T-helper 2 cell (primary cell): ENCODE measurements at places on chromosomes 1 and 21.

GRCh38 chr1:111735321-111735720 is 3.9 kb downstream of the INKA2 start:
- no peak for DNase-seq

GRCh38 chr1:207863893-207864535 is 46.9 kb downstream of the CD34 start:
- peak; percentile 90 for DNase-seq

DNA sequence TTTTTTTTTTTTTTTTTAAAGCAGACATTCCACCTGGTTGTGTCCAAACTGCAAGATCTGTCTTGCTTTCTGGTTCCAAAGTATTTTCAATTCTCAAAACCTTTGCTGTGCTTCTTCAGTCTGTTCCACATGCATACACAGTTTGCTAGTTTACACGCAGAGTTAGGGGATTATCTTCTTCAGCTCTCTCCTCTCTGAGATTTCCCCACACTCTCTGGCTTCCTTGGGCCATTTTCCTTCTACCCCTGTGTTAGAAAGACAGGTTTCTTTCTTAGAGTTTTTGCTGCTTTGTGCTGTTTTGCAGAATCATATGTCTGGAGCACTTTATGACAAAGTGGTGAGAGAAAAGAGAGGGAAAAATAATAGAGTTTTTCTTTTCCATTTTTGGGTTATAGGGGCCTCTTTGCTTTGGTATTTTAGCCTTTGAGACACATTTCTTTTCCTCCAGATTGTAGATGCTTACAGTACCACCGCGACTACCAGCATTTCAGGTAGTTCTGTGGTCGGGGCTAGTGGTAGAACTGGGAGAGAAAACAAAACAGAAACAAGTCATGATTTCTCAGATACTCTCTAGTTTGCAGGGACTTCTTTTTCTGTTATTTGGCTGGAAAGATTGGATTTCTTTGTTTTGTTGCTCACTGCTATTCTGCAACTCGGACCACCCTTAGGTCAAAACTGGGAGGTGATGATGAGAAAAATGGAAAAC is 66.3 kb downstream of the RABGAP1L start:
- no peak for DNase-seq

DNA sequence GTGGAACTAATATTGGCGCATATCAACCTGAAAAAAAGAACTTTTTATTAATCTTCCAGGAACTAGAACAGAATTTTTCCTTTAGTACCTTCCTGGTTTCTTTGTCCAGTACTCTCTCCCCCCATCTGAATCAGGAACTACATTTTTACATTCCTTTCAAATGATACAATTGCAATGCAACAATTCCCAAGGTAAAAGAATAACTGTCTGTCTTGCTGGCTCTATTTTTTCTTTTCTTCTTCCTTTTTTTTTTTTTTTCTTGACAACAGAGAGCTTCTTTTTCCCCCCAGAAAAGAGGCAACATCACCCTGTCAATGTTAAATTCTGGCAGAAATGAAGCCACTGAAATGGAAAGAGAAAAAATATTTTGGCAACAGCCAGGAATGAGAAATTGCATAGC is 4.5 kb upstream of the CD101 start:
- no peak for DNase-seq

DNA sequence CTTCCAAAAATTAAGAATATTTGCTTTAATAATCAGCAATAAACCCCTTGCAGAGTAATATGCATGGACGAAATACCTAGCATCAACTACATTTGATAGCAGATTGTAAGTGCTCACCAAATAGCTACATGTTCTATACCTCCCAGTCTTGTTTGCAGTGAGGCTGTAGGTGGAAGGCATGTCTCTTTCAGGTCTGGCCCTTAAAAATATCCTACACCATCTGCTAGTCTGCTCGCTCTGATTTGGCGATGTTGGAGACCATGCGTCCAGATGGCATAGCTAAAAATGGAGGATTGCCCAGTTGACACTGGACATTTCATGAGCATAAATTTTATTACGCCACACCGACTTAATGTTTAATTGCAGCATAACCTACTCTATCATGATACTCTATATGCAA is 47.1 kb downstream of the SSX2IP start:
- no peak for DNase-seq

- DNase-seq = peak; percentile 51
Observed at GRCh38 chr1:207364614-207365013, 43.1 kb downstream of the CD55 start.

DNA sequence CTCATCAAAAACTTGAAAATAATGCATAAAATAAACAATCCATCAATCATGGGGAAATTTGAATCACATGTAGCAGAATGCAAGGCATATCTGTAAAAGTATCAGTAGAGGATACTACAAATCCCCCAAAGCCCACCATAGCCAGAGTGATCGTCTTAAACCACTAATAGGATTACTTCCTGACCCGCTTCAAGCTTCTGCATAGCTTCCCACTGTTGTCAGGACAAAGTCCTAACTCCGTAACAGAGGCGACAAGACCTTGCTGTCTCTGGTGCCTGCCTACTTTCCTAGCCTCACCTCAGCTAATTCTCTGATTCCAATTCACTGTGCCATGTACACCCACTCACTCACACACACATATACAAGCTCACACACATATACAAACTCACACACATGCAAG is 161.2 kb upstream of the NFIA start:
- no peak for DNase-seq

DNA sequence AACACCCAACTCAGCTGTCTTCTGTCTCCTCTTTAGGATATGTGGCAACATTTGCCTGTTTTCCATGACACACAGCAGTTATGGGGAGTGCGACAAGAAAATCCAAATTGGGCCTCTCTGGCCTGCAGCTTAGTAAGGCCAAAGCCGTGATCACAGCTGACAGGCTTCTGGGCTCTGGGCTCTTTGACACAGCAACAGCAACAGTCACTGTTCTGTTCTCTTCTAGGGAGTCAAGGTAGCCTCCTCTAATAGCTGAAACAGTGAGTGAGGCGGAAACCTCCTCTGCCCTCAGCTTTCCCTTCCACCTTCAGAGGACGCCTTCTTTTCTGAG is 19.0 kb downstream of the CLCA1 start:
- no peak for DNase-seq

- DNase-seq = no peak
Observed at GRCh38 chr1:14282707-14283106, 315.8 kb upstream of the KAZN start.

DNA sequence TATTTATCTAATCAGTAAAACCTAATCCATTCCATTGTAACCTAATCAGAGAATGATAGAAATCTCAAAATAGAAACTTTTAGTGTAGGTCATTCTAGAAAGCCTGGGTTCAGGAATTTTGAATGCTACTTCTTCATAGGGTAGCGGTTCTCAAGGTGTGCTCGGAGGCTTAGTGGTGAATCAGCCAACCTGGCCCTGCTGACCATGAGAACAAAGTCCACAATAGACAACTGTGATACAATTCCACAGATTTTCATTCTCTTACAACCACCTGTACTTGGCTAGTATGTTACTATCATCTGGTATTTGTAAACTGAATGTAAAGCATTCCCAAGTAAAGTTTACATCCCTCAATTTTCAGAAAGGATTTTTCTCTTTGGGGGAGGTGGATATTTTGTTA is 7.5 kb upstream of the PUM1 start:
- DNase-seq = no peak

GRCh38 chr1:117098287-117098890 is 23.2 kb downstream of the TRIM45 start:
- DNase-seq = no peak

- no peak for DNase-seq
Observed at GRCh38 chr1:182718311-182718710, 33.9 kb upstream of the RGS8 start.

DNA sequence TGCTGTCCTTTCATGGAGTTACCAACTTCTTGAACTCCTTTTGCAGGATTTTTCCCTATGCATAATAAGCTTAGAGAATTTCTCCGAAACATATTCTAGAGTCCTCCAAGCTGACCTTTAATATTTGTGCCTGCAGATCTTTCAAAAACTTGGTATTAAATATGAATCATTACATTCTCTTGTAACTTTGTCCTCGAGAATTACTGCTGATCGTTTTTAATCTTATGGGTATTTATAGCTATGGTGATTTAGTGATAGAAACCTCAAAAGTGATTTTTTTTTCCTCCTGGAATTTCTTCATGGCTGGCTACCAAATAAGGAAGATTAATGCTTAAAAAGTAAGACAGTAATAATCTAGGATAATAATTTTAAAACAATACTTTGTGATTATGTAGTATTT is 39.1 kb downstream of the MAP3K21 start:
- no peak for DNase-seq
